ENCODE measurements at places on chromosomes 3 and 15.
A peak's percentile ranks its signal among the peaks of the same experiment; 100 is the strongest.

GRCh38 chr3:195818301-195818700 is 6.6 kb upstream of the MUC4 start:
- DNase-seq: no peak

- no peak for DNase-seq
These were observed 23.3 kb downstream of the SCN5A start for GRCh38 chr3:38626171-38626570.

DNA sequence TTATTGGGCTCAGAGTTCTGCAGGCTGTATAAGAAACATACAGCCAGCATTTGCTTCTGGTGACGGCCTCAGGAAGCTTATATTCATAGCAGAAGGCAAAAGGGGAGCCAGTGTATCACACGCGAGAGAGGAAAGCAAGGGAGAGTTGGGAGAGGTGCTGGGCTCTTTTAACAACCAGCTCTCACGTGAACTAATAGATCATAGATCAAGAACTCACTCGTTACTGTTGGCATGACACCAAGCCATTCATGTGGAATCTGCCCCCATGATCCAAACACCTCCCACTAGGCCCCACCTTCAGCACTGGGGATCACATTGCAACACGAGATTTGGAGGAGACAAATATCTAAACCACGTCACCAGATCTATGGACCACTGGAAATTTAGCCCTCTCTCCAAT is 70.2 kb downstream of the TIPARP start:
- DNase-seq: no peak

GRCh38 chr3:139537795-139538621 is 1.5 kb downstream of the RBP1 start:
- DNase-seq: no peak

GRCh38 chr3:19543212-19543841 is 390.7 kb downstream of the EFHB start:
- DNase-seq: peak; percentile 25

DNA sequence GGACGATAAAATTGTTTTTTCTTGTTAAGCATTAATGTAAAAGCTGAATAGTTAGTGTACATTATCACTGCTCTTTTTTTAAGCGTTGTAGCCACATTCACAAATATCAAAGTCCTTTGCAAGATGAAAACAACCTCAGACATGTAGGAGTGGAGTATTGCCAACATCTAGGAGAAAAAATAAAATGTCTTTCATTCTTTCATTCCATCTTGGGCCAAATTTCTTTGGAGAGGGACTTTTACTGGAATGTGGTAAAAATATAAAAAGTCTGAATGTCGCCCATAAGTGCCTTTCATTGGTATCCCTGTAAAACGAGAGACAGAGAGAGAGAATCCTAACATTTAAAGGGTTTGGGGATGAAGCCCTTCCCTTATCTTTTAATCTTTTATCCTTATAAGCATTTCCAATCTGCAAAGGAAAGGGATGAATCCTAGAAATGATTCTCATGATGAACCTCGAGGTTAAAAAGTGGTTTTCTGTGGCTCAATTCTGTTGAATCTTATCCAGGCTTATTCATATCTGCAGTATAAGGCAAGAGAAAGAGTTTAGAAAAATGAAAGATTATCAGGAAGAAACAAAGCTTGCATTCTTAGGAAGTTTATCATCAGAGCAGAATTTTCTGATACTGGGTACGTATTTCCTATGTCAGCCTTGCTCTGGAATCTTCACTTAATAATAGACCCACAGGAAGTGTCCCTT is 1031.7 kb downstream of the MCTP2 start:
- DNase-seq: no peak

DNA sequence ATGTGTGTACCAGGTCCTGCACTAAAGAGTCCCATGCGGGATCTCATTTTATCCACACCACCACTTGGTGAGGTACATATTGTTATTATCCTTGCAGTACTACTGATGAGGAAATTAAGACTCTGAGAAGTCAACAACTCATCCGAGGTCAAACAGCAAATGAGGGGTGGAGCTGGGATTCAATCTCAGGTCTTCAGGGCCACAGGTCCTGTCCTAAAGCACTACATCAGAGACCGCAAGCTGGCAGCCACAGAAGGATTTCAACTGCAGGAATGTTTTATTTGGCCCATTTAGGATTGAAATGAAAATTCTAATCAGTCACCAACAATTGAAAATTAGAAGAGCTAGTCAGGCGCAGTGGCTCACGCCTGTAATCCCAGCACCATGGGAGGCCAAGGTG is 131.4 kb downstream of the ADAMTS17 start:
- DNase-seq: no peak

- DNase-seq: peak; percentile 85
These were observed 57.2 kb downstream of the ITGB5 start for GRCh38 chr3:124829819-124830554.

GRCh38 chr3:61964566-61964965 is 403.2 kb downstream of the PTPRG start:
- no peak for DNase-seq

DNA sequence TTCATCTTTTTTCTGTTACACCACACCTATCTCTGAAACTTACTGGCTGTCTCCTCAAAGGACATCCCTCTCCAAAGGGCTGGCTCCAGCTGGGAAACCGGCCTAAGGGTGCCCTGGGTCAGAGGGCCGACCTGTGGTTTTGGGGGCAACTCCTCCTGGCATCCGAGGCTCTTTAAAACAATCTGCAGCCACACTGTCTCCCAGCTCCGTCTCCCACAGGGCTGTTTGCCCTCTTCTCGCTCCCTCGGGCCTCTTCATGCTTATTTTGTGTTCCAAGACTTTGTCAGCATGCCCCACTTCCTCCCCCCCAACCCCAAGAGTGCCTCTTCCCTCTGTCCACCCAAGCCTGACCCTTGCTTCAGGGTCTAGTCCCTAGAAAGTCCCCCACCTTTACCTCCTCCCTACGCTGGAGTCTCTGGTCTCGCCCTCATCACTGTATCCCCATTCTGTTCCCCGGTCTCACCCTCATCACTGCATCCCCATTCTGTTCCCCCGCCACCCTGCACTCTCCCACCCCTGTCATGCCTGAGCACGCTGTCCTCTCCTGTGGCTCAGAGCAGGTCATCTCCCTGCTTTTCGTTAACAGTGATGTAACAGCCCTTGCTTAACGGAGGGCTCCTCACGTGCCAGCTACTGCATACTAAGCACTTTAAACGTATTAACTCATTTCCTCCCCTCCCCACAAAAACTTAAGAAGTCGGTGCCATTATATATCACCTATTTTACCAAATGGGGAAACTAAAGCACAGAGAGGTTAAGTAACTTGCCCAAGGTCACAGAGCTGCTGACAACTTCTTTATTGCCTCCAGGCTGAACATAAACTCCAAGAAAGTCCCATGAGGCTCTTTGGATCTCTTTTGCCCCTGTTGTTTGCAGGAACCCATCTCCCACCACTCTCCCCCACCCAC is 1.1 kb upstream of the CSK start:
- peak; percentile 75 for DNase-seq

- no peak for DNase-seq
These were observed 49.1 kb downstream of the AKAP13 start for GRCh38 chr15:85429522-85429921.

- peak; percentile 26 for DNase-seq
These were observed 324.6 kb upstream of the PROK2 start for GRCh38 chr3:72109327-72110259.

GRCh38 chr3:100060685-100061484 is 53.4 kb downstream of the FILIP1L start:
- DNase-seq: peak; percentile 62

GRCh38 chr3:8743021-8743601 is 9.5 kb downstream of the CAV3 start:
- DNase-seq: peak; percentile 6

- no peak for DNase-seq
These were observed 86.8 kb downstream of the GBE1 start for GRCh38 chr3:81674690-81675089.

DNA sequence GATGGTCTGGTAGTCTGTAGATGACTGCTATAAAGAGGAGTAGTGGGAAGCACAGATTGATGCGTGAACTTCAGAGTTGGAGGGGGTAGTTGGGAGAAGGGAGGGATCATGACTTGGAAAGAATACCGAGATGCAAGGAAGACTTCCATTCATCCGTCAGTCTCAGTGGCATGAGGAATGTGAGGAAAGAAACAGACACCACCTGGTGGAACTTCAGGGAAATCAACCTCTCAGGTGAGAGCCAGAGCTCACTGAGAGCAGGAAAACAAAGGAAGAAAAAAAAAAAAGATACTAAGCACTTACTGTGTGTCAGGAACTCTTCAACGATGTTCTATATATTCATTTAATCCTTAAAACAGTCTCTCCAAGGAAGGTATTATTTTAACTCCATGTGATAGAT is 172.4 kb downstream of the OXSM start:
- no peak for DNase-seq

GRCh38 chr3:132283440-132283839 is 33.8 kb upstream of the ACP3 start:
- peak; percentile 92 for DNase-seq

DNA sequence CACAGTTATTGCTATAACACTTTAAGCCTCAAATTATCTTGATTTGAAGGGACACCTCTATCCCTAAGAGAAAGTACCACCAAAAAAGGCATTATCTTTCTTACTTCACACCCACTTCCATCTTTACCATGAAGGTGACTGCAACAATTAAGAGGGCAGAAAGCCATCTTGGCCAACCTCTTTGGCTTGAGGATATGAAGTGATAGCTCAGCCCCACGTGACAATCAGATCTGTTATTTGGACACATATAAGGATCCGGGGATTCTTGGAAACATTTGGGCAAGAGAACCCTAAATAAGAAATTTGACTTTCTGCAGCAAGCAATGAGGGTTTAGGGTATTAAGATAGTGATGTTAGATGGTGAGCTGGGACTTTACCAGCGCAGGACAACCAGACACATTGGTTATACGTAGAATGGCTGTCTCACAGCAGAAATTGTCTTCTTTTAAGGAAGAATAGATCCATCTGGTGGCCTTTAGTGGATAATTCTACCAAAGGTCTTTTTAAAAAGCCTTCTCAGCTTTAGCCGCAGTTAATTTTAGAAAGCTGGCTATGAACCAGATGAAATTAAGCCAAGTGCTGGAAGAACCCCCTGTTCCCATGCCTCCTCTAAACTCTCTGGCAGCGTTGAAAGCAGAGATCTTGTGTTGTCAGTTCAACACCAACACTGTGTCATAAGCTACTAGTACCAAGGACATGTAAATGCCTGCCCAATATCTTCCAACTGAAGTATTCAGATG is 12.3 kb downstream of the HCLS1 start:
- DNase-seq: no peak

DNA sequence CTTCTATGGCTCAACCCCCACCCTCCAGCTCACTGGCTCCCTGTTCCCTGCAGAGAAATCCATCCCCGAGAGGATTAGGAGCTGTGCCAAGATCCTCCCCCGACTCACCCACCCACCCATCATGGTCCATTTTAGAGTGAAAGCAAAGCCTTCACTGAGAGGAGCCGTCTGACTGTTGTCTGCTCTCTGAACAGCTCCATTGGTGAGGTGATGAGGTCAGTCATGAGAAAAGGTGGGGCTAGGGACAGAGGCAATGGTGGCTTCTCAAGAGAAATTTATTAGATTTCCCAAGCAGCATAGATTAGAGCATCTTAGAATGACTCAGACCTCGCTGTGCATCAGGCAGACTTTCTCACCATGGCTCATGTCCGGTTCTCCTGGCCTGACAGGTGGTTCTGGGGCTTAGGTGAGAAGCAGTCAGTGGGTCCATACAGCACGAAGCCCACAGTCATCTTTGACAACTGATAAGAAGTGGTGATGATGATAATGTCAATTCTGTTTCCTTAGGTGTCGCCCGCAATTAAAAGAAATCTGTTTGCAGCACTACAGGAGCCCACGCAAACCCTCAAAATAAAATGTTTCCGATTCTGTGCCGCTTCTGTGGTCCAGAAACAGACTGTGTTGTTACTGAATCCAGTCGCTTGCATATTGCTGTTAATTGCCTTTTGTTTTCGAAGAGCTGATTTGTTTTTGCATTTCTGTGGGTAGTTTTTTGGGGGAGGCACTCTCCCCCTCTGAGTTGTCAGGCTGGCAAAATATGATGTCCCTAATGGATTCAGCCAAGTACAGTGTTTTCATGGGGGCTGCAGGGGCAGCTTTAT is 24.8 kb upstream of the RHO start:
- DNase-seq: no peak

DNA sequence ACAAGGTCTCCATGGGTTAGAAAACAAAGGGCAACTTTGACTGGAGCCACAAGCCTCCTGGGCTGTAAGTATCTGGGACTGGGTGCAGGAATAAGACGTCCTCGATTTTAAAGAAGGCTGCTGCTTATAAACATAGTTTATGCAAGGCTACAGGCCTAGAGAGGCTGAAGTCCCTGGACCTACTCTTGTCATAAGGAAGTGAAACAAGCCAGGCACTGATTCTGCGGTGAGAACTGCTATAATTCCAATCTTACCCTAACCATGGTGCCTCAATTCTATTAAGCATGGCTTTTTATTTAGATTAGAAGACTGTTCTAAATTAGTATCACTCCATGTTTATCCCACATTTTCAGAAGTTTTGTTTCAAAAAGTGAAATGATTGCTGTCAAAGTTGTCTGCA is 777.6 kb downstream of the PLOD2 start:
- no peak for DNase-seq

DNA sequence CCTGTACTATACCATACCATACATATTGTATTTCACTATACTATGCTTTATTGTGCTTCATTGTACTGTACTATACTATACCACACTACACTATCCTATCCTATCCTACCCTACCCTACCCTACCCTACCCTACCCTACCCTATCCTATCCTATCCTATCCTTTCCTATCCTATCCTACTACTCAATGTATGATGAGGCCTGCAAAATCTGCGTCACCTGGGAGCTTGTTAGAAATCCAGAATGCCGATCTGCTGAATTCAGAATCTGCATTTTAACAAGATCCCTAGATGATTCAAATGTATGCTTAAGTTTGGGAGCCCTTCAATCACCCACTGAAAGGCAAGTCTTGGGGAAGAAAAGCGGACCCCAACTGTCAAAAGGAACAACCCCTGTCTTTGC is 45.4 kb upstream of the CAPN7 start:
- no peak for DNase-seq

GRCh38 chr3:167859610-167860009 is 124.1 kb downstream of the SERPINI1 start:
- DNase-seq: peak; percentile 61

- no peak for DNase-seq
These were observed 134.8 kb upstream of the ANKRD28 start for GRCh38 chr3:15932348-15933300.

DNA sequence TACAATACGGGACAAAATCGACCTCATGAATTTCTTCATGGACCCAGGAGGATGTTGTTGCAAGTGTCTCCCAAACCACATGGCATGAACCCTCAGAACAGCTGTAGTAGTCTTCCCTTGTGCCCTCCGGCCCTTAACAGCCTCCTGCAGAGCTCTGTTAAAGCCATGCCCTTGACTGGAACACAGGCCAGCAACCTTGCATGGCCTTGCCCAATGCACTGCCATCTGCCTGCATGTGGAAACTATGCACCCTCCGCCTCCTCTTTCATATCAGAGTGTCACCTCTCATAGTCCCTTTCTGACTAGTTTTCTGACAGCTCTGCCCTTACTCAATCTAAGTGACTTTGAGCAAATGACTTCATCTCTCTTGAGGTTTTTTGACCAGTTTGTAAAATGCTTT is 39.4 kb upstream of the TRIM71 start:
- peak; percentile 45 for DNase-seq

- DNase-seq: no peak
These were observed 39.3 kb downstream of the FGD5 start for GRCh38 chr3:14858105-14858504.

Data from inflammatory macrophage (primary cell).